NCI-H2227 treated with DMSO at 0.1 percent for 48 hours (cell line): ENCODE measurements at places on chromosomes 2 and 18.

GRCh38 chr2:103594823-103595222 is 833.0 kb downstream of the TMEM182 start:
- no peak for DNase-seq

- DNase-seq: no peak
These were observed 14.5 kb upstream of the TTR start for GRCh38 chr18:31577195-31577594.

GRCh38 chr2:101150306-101151145 is 656 bp downstream of the TBC1D8 start:
- peak; percentile 3 for DNase-seq

- DNase-seq: no peak
These were observed 25.2 kb downstream of the GPATCH11 start for GRCh38 chr2:37109523-37109922.

GRCh38 chr2:133810559-133810958 is 242.3 kb upstream of the NCKAP5 start:
- no peak for DNase-seq

DNA sequence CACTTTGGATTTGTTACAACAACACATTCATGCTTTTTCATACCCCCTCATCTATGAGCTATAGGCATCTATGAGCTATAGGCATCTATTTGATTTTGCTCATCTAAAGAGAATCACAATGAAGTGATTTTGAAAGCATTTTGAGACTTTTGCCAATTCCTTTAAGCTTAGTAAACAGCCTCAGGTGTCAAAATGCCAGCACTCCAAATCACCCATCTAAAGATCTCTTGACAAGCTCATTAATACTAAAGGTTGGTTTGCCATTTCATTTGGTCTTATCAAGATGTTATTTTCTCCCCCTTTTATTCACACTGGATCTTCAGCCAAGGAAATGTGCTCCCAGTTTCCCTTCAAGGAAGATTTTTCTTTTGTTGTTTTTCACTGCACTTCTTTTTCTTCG is 110.7 kb upstream of the TLK1 start:
- DNase-seq: no peak

GRCh38 chr18:48947560-48947959 is 3.2 kb downstream of the SMAD7 start:
- DNase-seq: no peak
